ENCODE measurements at places on chromosomes 2 and 18.

DNA sequence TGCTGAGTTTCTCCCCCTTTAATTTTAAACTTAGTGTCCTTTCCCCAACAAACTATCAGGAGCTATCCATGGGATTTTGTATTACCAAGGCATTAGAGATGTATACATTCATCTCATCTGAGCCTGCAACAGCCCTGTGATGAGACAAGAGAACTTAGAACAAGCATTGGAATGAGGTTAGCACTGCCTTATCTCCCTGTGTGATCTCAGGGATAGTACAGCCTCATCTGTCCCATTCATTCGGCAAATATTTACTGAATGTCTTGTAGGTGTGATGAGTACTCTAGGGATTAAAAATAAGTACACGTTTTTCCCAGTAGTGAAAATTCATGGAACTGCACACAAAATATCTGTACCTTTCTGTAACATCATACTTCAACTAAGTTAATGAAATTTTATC lies 45.6 kb downstream of the PAIP2B start:
- DNase-seq: no peak

DNA sequence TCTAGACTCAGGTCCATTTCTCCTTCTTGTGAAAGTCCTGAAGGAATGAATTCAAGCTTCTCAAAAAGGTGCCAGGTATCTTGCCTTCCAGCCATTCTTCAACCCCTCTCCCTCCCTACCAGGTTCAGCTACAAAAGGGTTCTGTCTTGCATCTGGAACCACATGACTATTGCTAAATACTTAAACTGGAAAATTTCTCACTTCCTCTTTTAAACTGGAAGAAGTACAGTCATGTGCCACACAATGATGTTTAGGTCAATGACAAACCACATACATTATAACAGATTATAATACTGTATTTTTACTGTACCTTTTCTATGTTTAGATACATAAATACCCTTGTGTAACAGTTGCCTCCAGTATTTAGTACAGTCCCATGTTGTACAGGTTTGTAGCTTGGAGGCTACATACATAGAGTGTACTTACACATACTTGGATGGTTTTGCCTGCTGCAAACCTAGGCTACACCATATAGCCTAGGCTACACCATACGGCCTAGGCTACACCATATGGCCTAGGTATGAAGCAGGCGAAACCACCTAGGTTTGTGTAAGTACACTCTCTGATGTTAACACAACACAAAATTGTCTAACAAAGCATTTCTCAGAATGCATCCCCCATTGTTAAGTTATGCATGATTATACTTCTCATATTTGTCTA lies 142.0 kb upstream of the DNMT3A start:
- peak; percentile 95 for DNase-seq

GRCh38 chr18:73688851-73689711 lies 458.6 kb downstream of the FBXO15 start:
- DNase-seq: no peak

- DNase-seq: peak; percentile 38
Measured at GRCh38 chr2:127563458-127564428, 28.3 kb downstream of the MYO7B start.

- DNase-seq: no peak
Measured at GRCh38 chr2:9914384-9915065, 37.0 kb upstream of the GRHL1 start.

DNA sequence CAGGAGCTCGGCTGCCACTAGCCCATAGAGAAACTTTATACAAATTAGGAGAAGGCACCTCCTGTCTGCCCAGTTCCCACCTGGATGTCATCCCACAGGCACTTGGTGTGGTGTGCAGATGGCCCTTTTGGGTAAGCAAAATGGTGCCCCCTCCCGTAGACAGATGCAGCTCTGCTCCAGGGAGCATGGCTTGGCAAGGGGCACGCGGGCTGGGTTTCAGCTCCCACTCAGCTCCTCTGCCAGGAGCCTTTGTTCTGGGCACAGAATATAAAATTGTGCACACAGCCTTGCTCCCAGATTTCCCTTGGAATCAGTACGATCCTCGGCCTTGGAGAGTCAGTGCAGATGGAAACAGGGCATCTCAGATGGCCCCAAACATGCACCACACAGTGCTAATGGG lies 20.3 kb upstream of the KCNF1 start:
- DNase-seq: no peak

DNA sequence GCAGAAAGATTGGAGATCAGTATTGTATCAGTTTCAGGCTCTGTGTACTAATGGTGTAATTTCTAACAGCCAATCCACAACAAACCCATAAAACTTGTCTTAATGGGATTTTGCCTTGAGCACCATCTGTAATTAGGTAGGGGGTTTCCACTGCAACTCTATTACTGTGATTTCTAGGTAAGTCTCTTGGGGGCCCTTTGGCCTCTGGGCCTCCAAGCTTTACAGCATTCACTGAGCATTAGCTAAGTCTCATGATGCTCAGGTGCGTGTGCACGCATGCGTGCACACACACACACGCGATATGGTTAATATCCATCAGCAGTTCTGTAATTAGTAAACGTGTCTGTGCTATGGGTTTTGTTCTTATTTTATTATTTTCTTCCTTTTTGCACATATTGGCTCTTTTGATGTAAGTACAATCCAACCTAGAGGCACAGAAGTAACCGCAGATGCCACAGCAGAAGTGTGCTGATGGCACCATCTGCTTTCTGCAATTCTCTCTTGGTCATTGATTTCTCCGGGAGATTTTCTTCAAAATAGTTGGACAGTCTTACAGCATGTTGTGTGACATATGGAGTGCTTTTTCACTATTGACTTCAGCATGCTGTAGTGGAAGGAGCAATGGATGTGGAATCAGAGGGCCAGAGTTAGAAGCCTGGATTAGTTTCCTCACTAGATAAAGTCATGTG lies 592.0 kb downstream of the LRRTM4 start:
- DNase-seq: no peak

Measured in inflammatory macrophage (primary cell).